ENCODE measurements at places on chromosomes 3 and 15. TPM values are rescaled to one million over a fixed set of nuclear protein-coding genes. Genes with fewer than 3 reads are reported as not detected.

DNA sequence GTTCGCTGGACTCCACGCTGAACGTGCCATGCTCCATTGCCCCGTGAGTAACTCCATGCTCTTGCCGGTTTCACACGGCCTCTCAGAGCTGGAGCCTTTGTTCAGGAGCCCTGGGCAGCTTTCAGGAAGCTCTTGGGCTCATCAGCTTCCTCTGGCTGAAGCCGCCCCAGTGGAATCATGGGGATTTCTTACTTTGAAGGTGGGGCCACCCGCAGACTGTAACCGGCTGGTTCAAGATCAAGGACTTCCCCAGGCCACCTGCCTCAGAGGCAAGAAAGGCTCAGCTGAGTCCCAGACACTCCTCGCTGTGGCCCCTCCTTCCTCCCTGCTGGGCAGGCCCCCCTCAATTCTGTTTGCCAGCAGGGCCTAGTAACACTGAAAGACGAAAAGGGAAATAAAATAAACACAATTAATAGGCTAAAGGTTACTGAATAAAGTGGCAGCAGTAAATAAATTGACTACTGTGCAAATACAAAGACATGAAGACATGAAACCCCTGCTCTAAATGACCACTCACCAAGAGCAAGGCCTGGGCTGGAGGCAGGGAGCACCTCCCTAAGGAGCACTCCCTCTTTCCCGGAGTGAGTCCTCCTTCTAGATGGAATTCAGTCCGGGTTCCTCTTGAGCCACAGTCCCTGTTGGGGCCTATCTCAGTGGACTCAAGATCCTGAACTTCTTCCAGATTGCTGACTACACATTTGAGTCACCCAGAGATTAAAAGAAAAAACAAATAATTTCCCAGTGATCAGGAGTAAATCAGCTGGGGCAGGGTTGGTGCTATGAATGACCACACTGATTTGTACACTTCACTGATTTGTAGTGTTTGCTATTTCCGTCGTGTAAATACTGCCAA, 51.0 kb downstream of the ZDHHC19 start:
- peak; percentile 59 for DNase-seq

DNA sequence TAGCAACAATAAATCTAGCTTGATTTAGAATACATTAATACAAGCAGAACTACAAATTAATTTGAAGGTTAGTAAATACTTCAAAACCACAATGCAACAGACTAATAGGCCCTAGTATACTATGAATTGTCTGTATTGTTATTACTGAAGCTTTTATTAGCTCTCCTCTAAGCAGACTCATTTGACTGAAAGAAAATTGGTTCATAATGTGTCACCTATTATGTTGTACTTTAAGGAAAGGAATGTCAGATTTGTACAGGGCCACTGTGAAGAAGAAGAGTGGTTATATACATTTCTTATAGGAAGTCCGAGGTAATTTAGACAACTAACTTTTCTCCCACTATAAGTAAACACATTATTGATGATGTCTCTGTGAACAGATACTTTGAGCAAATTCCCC, 954.5 kb downstream of the ZPLD1 start:
- no peak for DNase-seq

DNA sequence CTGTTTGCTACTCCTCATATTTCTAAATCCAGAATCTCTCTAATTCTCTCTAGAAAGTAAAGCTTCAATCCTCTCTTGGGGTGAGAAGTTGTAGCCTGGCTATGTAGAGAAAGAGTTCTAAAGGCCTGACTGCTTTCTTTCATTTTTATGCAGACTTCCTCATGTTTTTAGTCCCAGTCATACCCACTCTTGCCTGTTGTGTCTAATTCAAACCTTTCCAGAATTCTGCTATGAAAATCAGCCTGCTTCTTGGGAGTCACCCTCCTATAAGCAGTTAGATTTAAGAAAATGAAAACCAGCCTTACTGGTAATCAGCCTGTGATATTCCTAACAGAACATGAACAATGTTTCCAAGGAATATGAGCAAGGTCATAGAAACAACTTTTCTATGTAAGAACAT, 14.8 kb upstream of the ZNF639 start:
- peak; percentile 4 for DNase-seq

DNA sequence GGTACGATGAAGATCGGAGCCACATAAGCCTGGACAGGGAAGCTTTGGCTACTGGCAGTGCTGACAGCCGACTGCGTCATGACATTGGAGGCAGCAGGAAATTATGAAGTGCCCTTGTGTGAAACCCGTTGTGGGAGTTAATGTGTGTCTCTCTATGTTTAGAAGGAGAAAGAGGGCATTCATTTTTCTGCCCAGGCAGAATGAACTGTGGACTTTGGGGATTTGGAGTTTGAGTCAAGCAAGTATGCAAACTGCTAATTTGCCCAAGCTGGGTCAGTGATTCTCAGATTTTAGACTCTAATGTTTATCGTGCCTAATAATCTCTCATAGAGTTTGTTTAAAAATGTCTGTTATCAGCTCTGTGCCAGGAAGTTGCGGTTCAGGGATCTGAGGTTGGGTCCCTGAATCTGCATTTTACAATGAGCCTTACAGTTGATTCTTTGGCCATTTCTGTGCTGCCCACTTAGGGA, 5.6 kb downstream of the CTXND1 start:
- no peak for DNase-seq

GRCh38 chr3:158731938-158732855, at the start of gene RARRES1:
Gene RARRES1, minus strand, starts transcription at chr3:158732457. Its CDS starts 42 bp downstream, at chr3:158732415.
- no peak for DNase-seq

GRCh38 chr15:49303003-49303402, 120.0 kb upstream of the FGF7 start:
- no peak for DNase-seq

GRCh38 chr3:12986521-12986920, 86.7 kb downstream of the IQSEC1 start:
- no peak for DNase-seq

GRCh38 chr3:176967522-176967921, 229.8 kb downstream of the TBL1XR1 start:
- peak; percentile 46 for DNase-seq

DNA sequence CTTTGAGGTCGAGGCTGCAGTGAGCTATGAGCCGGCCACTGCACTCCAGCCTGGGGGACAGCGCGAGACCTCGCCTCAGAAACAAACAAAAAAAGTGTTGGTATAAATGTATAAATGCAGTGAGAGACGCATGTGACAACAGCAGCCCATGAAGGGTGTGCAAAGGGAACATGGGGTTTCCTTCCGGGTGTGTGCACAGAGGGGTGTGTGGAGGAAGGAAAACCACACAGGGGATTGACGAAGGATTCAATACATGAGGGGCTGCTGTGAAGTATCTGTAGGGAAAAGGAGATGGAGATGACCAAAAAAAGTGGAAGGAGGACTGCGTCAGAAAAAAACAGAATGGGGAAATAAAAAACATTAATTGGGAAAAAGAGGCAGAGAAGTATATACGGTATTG, 1.1 kb downstream of the MTFMT start:
- DNase-seq: no peak

GRCh38 chr3:153379516-153379915, 217.5 kb downstream of the RAP2B start:
- DNase-seq: peak; percentile 51

DNA sequence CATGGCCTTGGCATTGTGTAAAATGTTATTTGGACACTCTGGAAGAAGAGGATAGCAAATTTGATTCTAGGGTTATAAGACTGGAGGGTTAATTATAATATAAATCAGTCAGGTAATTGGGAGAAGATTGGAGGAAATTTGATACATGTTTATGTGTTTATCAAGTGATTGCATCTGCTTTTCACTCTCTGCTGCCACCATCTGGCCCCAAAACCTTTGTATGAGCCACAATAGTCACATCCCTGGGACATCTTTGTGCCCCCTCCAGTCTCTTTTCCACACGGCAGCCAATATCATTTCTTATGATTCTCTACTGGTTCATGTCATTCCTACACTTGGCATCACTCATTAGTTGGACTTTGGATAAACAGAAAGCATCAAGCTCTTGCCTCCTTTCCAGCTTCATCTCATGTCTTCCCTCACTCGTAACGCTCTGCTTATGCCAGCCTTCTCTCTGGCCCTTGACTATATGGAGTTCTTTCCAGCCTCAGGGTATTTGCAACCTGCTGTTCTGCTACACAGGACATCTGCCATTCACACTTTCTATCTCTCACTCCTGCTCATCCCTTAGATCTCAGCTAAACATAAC, 602.3 kb upstream of the SUCLG2 start:
- no peak for DNase-seq

DNA sequence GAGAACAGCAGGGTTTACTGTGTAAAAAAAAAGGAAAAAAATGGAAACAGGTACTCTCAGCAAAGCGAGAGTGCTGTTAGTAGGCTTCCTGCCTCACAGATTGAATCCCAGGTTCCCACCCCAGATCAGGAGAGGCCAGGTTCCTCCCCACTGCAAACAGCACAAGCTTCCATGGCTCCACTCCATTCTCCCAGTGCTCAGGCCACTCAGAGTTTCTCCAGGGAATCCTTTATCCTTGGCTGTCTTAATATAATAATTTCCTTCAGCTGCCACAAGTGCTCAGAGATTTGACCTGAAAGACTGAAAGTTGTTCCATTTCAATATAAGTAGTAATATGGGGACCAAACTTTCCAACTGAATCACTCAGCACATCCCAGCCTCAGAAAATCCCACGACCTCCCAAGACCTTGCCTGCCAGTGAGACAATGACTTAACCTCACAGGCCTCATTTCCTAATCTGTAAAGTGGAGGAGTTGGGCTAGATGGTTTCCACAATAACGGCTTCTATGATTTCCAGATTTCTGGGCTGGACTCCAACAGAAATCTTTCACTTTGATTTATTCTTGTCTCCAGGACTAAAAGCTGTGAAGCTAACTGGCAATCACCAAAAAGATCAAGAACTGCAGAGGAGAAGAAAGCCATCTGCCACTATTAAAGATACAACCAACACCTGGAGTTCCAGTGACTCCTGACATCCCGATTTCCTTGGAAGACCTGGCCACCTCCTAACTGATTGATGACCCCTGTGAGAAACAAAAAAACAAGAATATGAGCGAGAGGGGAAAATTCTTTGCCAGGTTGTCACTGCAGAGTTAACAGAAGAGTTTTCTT, 289.5 kb downstream of the NEK10 start:
- DNase-seq: no peak

DNA sequence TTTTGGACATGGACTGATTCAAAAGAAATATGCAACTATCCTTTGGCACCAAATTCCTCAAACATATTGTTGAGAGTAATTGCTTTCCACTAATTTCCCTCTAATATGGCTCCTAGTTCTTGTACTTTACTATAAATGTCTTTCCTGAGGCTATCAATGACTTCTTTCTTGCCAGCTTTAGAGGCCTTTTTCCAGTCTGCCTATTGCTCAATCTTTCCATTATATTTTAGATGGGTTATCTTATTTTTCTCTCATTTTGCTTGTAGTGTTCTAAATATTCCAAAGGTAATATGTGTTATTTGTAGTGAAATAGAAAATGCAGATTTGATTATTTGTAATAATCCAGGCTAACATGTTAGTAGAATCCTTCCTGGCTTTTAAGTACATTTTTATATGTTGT, 11.5 kb upstream of the TEX9 start:
- DNase-seq: no peak

The FGF12 gene
- total RNA-seq: not detected

The CHRNA7 gene
- 0.48 TPM for total RNA-seq

The PP2D1 gene
- total RNA-seq: not detected

The AHSG gene
- total RNA-seq: 0.21 TPM

The TXNRD3 gene
- total RNA-seq: 15.1 TPM

The ATP10A gene
- total RNA-seq: not detected

The LDHAL6B gene
- total RNA-seq: not detected

The OXTR gene
- 0.63 TPM for total RNA-seq

The SLC24A5 gene
- total RNA-seq: not detected

The CFAP100 gene
- not detected for total RNA-seq
